ENCODE measurements at places on chromosomes 16 and 17. TPM values are rescaled to one million over a fixed set of nuclear protein-coding genes. Genes with fewer than 3 reads are reported as not detected.

Gene CCL2
- total RNA-seq = 96.2 TPM

DNA sequence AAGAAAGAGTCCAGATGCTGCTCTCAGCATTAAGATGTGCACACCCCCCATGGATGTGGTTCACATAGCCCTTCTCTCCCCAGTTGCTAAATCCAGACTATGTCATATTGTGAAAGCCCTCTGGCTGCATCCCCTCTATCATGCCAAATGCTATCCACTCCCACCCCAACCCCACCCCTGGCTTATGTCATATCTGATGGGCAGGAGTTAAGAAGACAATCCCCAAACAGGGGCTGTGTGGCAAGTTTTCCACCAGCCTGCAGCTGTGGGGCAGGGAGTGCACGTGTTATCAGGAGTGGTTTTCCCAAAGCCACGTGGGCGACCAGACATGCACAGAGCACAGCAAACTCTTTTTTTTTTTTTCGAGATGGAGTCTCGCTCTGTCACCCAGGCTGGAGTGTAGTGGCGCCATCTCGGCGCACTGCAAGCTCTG, 10.0 kb downstream of the FAM117A start:
- no peak for DNase-seq

- no peak for DNase-seq
Observed at GRCh38 chr17:79558091-79558900, 52.6 kb downstream of the RBFOX3 start.

GRCh38 chr16:88070989-88071625, 119.9 kb downstream of the BANP start:
- no peak for DNase-seq

Gene PLA2G10
- 33.0 TPM for total RNA-seq

Gene SOST
- total RNA-seq = not detected

GRCh38 chr17:7218166-7218565, 1.5 kb downstream of the DLG4 start:
- DNase-seq = no peak

GRCh38 chr16:80827007-80827406, 22.6 kb upstream of the CDYL2 start:
- DNase-seq = no peak

- DNase-seq = no peak
Observed at GRCh38 chr17:61508912-61509311, 56.7 kb downstream of the TBX4 start.

DNA sequence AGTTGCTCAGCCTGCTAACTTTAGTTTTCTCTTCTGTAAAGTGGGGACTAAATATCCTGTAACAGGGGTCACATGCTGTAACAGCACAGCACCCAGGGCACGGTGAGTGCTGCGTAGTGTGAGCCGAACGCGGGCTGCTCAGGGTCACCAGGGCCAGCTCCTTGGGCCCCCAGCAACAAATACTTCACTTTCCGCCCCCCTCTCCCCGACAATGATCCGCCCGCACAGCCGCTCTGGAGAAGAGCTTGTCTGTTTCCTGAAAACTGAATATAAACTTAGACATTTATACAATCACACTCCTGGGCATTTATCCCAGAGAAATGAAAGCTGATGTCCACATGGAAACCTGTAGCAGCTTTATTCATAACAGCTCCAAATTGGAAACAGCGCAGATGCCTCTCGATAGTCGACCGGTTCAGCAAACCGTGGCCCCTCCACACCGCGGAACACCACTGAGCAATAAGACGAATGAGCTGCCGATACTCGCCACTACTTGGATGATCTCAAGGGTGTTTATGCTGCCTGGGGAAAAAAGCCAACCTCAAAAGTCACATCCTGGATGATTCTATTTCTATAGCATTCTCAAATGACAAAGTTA, 267.2 kb downstream of the PARN start:
- DNase-seq = no peak

- no peak for DNase-seq
Observed at GRCh38 chr17:33509331-33509730, 216.2 kb upstream of the ASIC2 start.

DNA sequence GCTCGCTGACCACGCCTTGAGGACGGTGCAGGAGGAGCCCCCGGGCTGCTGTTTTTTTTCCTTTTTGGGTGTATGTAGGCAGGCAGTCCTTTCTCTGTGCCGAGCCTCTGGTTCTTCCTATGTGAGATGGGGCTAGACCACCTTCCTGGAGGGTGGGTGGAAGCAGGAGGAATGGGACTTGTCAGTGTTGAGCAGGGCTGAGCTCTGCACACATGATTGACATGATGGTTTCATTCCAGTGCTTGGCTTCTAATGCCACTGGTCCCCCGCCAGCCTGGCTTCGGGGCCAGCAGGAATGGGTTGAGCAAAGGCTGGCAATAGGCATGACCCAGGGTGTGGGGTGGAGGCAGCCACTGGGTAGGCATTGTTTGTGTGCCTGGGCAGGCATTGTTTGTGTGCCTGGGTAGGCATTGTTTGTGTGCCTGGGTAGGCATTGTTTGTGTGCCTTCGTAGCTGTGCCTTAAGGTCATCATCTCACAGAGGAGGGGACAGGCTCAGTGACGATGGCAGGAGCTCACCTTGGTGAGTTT, 14.2 kb upstream of the ADCY7 start:
- DNase-seq = no peak

DNA sequence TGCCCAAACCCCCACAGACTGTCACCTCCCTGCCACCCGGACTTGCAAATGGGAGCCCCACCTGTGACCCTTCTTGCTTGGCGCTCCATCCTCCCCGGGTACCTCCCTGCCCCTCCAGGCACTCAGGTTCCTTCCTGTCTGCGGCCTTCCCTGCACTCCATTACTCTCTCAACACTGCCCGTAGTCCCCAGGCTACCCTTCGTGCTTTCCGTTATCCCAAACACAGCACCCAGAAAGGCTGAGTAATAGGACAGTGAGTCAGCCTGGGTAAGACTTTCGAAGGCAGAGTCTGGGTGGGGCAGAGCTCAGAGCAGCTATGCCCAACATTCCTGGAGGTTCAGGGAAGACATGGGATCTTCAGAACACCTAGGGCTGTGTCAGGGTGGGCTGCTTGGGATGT, 16.6 kb upstream of the C16orf74 start:
- no peak for DNase-seq

Gene SLC43A2
- 29.3 TPM for total RNA-seq

GRCh38 chr16:53805752-53806151, 101.8 kb downstream of the FTO start:
- no peak for DNase-seq

Gene CHST4
- 0.44 TPM for total RNA-seq

Gene GUCY2D
- 0.37 TPM for total RNA-seq

DNA sequence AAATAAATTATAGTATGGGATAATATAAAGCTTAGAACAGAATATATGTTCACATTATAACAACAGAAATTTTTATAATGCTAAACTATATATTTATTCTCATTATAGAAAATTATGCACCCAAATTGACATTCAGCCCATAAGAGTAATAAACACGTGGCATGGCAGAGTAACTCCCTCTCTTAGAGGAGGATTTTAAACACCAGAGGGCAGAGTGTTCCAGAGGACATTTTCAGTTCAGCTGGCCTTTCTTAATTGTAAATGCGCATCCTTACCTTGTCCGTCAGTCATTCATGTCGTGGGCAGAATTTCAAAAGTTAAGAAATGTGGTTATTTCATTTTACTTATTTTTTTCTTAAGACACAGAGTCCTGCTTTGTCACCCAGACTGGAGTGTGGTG, 147.1 kb downstream of the TANC2 start:
- DNase-seq = no peak

DNA sequence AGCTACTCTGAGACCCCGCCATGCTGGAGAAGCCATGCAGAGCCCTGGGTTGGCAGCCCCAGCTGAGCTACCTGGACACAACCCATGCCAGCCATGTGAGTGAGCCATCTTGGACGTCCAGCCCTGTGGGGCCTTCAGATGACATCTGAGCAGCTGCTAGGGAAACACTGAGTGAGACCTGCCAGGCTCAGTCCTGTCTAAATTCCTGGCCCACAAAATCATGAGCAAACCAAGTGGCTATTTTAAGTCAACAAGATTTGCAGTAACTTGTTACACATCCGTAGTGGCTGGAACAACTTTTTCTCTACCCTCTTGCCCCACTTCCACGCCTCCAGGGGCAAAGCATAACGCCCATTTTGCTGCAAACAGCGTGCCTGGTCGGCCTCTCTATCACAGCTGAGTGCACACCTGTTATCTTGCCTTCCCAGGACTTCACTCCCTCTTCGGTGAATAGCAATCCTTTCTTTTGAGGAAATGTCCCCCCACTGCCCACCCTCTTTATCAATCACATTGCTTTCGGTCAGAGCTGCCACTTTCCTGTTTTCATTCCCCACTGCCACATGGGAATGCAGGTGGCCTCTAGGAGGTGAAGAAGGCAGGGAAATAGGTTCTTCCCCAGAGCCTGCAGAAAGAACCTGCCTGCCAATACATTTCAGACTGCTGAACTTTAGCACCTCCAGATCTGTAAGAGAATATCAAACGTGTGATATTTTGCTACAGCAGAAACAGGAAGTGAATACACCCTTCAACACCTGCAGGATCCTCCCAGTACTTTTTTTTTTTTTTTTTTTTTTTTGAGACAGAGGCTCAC, 7.4 kb upstream of the SCIMP start:
- peak; percentile 52 for DNase-seq

DNA sequence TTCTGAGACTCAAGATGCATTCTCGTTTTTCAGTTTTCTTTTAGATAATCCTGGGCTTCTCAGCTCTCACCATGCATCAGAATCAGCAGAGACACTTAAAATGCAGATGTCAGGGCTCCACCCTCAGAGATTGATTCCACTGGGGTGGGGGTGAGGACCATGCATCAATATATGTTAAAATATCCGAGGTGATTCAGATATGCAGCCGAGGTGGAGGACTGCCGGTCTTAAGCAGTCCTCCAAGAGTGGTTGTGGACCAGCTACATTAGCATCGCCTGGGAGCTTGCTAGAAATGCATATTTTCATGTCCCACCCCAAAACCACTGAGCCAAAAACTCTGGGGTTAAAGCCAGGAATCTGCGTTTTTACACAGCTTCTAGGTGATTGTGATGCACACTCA, 501.3 kb downstream of the CDH13 start:
- DNase-seq = no peak

- DNase-seq = no peak
Observed at GRCh38 chr16:54647725-54648221, 282.9 kb upstream of the IRX5 start.

Gene SYNGR2
- 395 TPM for total RNA-seq

- no peak for DNase-seq
Observed at GRCh38 chr17:66002063-66002585, 189.8 kb downstream of the CEP112 start.

DNA sequence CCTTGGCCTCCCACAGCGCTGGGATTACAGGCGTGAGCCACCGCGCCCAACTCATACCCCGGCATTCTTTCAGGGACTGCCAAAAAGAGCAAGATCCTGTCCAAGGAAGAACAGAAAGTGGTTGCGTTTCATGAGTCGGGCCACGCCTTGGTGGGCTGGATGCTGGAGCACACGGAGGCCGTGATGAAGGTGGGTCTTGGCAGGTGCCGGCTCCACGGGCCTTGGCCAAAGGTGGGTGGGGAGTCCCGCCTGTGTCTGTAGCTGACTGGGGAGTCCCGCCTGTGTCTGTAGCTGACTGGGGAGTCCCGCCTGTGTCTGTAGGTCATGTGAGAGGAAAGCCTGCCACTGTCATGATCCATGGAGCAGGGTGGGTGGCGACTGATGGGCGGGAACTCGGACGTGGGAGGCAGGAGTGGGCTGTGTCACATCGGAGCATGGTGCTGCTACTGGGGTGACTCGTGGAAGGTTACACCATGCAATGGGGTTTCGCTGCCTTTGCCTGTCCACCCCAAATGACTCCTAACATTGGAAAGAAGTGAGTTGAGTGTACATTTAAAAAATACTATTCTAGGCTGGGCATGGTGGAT, 10.0 kb upstream of the RPL13 start:
- DNase-seq = no peak

Gene CFAP97D1
- total RNA-seq = not detected

Measured in colonic mucosa (tissue), 4 donors.